Fibroblast of skin of abdomen (primary cell): ENCODE measurements at places on chromosomes 11 and 22.

DNA sequence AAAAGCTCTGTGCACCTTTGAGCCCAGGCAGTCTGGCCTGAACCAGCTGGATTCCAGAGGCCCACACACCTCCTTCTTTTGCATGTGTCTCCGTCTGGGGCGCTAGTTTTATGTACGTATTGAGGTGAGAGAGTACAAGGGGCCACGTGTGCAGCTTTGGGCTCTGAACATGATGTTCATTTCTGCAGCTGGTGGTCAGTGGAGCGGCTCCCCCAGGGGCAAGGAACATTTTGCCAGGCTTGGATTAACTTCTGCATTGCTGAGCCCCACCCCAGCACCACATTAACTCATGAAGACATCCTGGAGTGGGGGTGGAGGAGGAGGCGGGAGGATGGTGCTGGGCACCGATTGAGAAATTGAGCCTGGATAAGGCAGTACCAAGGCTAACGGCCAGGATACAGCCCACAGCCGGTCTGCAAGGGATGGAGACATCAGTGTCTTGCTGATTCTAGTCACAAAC is 13.8 kb downstream of the USP2 start:
- no peak for DNase-seq

GRCh38 chr11:10651656-10652361 is 41.7 kb downstream of the IRAG1 start:
- no peak for DNase-seq

GRCh38 chr11:11265994-11266606 is 87.0 kb downstream of the CSNK2A3 start:
- DNase-seq: no peak

DNA sequence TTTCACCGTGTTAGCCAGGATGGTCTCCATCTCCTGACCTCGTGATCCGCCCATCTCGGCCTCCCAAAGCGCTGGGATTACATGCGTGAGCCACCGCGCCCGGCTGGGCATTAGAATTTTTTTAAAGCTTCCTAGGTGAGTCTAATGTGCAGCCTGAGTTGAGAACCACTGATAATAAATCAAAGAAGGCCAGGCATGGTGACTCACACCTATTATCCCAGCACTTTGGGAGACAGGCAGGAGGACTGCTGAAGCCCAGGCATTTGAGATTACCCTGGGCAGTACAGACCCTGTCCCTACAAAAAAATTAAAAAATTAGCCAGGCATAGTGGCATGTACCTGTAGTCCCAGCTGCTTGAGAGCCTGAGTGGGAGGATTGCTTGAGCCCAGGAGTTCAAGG is 13.7 kb downstream of the MEI1 start:
- no peak for DNase-seq

GRCh38 chr11:64987998-64988854 is 8.5 kb downstream of the BATF2 start:
- no peak for DNase-seq

- DNase-seq: no peak
These were observed 6.7 kb upstream of the OR5I1 start for GRCh38 chr11:55942785-55943392.

DNA sequence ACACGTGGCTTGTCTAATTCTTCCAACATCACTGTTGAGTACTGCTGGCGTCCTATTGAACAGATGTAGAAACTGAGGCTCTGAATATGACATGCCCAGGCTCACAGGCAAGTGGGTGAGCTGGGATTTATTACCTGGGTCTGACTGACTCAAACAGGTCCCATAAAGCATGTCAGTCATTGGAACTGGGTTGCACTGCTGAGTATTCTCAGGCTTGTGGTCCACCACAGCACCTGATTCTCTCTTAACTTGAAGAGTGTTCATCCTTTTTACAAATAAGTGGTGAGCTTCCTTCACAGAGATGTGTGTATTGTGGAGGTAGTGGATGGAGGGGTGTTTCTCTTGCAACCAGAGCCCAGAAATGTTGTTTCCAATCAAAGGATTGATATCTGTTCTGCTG is 44.5 kb downstream of the SC5D start:
- no peak for DNase-seq

DNA sequence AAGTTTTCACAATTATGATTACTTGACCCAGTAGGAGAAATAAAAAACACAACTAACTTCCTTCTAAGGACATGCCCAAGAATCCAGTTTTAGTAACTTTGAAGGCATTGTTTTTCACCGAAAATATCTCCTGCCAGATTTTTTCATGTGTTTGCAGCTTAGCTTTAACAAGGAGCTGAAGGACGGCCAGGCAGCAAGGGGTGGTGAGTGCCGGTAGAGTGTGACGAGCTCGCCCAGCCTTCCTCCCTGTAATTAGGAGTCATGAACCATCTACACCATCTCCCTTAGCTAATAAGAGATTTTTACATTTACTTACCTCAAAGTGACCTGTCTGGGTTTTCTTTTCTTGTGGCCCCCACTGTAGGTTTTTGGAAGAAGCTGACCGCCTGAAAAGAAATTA is 72.0 kb downstream of the BMAL1 start:
- no peak for DNase-seq

GRCh38 chr11:110878513-110878912 is 166.3 kb upstream of the ARHGAP20 start:
- peak; percentile 37 for DNase-seq

DNA sequence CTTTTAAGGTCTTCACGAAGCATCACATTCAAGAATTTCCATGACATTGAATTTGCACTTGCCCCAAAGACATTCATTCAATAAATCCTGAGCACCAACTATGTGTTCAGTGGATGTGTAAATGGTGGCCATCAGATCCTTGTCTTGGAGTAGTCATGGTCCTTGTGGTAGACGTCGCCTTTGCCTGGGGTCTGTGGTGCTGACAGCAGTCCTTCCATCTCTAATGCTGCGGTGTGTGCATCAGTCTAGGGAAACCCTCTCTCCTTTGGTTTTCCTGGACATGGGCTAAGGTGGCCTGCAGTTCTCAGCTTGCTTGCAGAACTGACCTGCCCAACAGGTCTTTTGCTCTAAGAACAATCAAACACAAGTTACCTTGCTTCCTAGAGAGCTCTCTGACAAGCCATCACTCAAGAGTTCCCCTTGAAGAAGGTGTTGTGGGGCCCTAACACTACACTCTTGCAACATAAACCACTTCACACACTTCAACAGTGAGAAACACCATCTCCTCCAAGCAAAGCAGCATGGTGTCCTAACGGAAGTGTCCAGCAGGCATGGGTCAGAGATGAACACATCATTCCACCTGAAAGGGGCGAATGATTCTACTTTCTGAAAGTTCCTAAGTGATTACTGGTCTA is 72.1 kb downstream of the BUD13 start:
- no peak for DNase-seq

- no peak for DNase-seq
These were observed 1.0 kb upstream of the SLC1A2 start for GRCh38 chr11:35420371-35420770.

DNA sequence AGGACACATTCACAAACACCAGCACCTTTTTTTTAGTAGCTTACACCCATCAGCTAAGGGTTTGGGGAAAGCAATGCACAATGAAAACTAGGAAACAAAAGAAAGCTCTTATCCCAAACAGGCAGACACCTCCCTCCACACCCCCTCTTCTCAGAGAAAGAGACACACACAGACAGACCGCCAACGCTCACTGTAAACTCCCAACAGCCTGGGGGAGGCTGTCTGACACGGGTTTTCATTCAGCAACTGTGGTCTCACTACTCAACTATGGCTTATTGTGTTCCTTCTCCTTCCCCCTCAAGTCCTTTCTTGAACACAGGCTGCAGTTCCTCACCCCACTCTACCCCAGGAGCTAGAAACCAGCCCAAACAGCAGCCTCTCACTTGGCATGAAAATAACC is 123.4 kb downstream of the C11orf58 start:
- no peak for DNase-seq

- DNase-seq: peak; percentile 17
These were observed 189.8 kb downstream of the CSNK2A3 start for GRCh38 chr11:11163236-11163635.

GRCh38 chr11:269146-269890 is 8.9 kb upstream of the NLRP6 start:
- no peak for DNase-seq

DNA sequence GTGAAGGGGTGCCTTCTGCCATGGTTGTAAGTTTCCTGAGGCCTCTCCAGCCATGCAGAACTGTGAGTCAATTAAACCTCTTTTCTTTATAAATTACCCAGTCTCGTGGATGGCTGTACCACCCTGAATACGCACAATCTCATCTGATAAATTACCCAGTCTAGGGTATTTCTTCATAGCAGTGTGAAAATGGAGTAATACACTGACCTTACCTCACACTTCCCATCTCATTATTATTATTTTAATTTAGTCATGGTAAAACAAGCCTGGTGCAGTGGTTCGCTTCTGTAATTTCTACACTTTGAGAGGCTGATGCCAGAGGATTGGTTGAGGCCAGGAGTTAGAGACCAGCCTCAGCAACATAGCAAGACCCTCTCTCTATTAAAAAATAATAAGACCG is 30.5 kb upstream of the CYB5R3 start:
- DNase-seq: no peak

DNA sequence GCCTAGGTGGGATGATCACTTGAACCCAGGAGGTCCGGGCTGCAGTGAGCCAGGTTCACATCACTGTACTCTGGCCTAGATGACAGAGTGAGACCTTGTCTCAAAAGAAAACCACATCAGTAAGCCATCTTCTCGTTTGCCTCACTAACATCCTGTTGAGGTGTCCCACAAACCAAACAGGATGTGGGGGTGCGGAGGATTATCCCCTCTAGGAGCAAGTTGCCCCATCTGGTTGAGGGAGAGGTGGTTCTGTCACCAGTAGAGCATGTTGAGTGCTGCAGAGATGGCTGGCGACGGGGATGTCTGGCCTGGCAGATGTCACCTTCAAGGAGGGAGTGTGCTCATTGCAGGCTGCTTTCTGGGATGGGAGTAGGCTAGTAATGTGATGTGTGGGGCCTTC is 72.4 kb downstream of the ZNRF3 start:
- peak; percentile 18 for DNase-seq

- peak; percentile 96 for DNase-seq
These were observed 187.0 kb upstream of the ISX start for GRCh38 chr22:34879001-34879400.

GRCh38 chr11:46944356-46945075 is 8.0 kb downstream of the CSTPP1 start:
- no peak for DNase-seq

DNA sequence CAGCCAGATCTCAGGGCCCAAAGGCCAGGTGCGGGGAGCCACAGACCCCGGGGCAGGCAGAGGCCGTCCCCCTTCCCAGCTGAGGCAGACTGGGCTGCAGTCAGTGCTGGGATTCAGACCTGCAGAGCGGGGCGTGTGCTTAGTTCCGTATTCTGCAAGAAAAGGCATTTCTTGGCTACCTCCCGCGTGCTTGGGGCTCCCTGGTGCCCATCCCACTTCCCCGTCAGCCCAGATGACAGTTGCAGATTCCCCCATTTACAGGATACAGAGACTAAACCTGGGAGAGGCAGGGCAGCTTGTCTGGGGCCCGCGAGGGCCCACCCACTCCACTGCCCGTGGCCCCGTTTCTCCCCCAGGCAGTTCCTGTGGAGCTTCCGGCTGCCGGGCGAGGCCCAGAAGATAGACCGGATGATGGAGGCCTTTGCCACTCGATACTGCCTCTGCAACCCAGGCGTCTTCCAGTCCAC is 18.3 kb downstream of the CYTH4 start:
- DNase-seq: no peak
